ENCODE measurements at places on chromosomes 11 and 22. TPM values are rescaled to one million over a fixed set of nuclear protein-coding genes. Genes with fewer than 3 reads are reported as not detected.

The TBC1D22A gene
- total RNA-seq = 15.3 TPM

The MCM5 gene
- total RNA-seq = 7.4 TPM

DNA sequence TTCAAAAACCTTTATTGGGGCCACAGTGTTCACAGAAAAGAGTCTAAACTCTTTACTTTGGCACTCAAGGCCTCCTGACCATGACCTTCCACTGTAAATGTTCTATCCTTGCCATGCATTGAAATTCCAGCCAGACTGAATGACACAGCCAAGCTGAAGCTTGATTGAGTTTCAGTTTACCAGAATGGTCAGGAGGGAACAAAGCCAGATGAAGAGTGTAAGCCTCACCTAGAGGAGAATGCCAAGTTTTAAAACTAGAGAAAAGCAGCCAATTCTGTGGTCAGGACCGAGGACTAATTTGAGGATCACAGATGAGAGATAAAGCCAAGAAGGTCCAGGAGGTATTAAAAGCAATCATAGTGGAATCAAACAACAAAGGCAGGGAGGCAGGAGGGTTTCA lies 215.3 kb downstream of the KCNA4 start:
- DNase-seq = no peak

DNA sequence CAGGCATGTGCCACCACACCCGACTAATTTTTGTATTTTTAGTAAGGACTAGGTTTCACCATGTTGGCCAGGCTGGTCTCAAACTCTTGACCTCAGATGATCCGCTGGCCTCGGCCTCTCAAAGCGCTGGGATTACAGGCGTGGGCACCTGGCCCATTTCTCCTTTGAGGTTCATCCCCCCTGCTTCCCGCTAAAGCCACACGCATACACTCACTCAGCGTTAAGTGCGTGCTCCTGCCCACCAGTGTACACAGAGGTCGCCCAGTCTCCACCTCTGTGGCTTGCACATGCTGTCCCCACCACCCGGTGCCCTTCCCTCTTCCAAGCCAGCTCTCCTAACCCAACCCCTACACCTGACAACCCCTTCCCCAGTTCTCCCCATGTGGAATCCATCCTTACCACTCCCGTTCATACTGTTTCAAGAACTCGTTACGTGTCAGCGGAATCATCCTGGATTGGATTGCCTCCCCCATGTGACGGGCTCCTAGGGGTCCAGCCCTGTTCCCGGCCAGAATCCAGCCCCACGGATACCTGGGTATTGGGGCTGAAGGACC lies 15.7 kb upstream of the CYTH4 start:
- peak; percentile 32 for DNase-seq

- peak; percentile 84 for DNase-seq
Observed at GRCh38 chr11:123653827-123654565, 428 bp downstream of the SCN3B start.

DNA sequence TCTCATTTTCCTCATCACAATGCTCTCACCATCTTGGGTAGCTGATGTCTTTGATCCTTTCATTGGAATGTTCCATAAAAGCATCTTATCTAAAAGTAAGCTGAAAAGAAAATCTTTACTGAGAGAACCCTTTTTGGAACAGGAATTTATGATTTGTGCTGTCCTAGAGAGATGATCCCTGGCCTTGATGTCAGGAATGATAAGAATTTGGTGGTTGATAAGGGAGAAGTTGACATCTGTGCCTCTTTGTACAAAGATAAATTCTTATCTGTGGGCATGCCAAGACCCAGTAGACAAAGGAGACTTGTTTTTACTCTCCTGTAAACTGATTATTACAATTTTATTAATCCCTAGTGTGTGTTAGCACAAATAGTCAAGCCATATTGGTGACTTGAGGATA lies 36.9 kb downstream of the NAALAD2 start:
- no peak for DNase-seq

DNA sequence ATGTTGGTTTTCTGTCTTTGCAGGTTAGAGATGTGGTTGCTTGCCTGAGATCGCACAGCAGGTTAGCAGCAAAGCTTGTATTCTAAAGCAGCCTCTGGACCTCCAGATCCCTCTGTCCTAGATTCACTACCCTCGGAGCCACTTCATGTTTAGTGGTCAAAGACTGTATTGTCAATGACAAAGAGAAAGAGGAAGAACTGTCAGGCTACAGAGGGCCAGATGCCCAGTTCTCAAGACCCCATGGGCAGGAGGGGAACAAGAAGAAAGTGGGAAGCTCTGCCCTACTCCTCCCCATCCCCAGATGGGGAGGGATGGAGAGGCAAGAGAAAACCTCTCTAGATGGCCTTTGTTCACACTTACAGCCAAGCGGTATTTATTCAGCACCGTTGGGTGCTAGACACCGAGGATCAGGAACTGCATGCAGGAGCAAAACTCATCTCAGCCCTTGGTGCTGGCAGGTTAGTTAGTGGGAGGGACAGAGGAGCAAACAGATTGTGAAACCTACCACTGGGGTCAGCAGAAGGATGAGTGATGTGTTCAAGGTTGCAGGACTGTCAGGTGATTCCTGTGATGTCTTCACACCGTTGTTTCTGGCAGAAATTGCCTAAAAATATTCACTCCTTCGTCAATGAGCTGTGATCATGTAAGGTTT lies 38.3 kb upstream of the PTPRJ start:
- DNase-seq = no peak

Data from right cardiac atrium (tissue), 5 donors.